ENCODE measurements at places on chromosomes 2 and 18.

GRCh38 chr18:40423291-40423690, 1531.7 kb upstream of the PIK3C3 start:
- no peak for DNase-seq

DNA sequence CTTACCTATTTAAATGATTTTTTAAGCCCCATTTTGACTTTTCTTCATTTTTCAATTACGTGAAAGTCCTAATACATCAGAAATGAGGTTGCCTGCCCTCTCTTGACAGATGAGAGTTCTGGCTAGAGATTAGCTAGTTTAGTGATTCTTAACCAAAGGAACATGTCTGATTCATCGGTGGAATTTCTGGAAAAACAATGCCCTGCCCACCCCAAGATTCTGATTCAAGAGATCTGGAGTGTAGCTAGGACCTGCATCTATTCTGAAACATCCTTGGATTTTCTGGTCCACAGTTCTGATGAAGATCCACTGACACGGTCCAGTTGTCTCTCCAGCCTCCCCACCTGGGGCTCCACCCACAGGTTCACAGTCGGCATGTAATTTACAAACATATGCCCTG, 111.2 kb downstream of the KLF7 start:
- no peak for DNase-seq

- DNase-seq, result no peak
Observed at GRCh38 chr2:207180741-207181140, 15.0 kb upstream of the KLF7 start.

DNA sequence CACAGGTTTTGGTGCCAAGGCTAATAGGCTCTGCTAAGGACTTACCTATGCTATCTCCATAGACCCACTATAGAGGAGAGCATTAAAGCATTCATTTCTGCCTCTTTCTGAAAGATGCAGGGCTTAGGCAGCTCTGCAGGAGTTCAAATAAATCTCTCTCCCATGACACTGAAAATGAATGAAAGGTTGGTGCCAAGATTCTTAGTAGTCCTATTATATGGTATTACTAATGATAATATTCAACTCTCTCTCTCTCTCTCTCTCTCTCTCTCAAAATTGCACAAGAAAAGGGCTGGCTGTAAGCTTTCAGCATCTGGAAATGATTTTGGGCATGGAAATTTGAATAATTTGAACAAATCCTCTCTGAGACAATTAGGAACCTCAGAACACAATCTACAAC, 433.7 kb downstream of the MBD2 start:
- no peak for DNase-seq

- DNase-seq, result no peak
Observed at GRCh38 chr18:34222307-34223163, 2.2 kb downstream of the NOL4 start.

DNA sequence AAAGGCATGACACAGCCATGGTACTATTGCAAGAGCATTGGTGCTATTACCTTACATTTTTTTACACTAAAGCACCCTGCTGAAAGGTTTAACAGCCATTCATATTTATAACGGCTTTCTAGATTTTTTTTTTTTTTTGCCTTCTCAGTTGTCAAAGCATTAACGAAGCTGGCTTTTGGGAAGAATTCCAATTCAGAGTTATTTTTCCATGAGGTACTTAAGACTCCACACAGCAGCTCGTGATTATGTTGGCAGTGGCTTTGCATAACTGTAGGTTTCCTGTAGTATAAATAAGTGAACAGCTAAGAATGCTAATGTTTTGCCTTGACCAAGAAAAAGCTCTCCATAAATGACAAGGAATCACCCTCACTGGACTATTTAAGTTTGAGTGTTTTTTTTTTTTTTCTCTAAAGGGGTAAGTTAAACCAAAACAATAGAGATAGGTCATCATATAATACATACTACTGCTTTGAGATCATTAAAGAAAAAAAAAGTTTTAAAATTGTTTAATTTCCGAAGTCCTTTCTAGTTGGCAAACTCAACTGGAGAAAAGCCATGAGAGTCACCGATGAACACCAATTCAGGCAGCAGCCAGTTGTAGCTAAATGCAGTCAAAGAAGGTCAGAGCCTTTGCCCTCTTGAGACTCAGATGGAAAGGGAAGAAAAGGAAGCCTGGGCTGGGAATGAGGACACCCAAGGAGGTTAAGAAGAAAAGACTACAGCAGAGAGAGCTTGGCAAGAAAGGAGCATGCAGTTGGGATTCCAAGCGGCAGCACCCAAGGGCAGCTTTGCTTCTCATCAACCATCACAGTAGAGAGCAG, 187.4 kb upstream of the NCKAP5 start:
- no peak for DNase-seq

GRCh38 chr2:31831585-31831984, 179.2 kb downstream of the MEMO1 start:
- DNase-seq, result no peak

GRCh38 chr2:25265802-25266201, 75.9 kb downstream of the DNMT3A start:
- no peak for DNase-seq

DNA sequence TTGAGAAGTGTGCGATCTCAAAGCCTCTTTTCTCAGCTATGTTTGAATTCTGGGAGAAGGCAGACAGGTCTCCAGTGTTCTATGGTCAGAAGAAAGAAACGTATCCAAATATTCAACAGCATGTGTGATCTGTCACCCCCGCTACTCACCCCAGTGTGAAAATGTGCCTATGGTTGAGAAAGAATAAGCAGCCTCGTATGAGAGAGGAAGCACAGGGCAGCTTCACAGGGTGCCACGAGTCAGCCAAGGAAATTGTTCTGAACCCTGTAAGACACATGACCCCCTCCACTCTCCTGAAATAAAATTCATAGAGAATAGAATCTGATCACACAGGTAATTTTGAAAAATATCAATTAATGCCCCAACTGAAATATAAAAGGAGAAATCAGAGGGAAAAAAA, 8.0 kb upstream of the SF3B1 start:
- no peak for DNase-seq

- no peak for DNase-seq
Observed at GRCh38 chr2:139293992-139294548, 513.9 kb upstream of the NXPH2 start.

- DNase-seq, result no peak
Observed at GRCh38 chr2:139992078-139992477, 1211.9 kb upstream of the NXPH2 start.

GRCh38 chr2:32532961-32533360, 94.9 kb upstream of the TTC27 start:
- DNase-seq, result no peak

GRCh38 chr2:127873707-127874303, 12.0 kb downstream of the AMMECR1L start:
- DNase-seq, result no peak

- DNase-seq, result peak; percentile 53
Observed at GRCh38 chr2:97713296-97714083, at the start of gene ZAP70. Gene ZAP70, plus strand, starts transcription at chr2:97713576. Its CDS starts 10,461 bp downstream, at chr2:97724037.

DNA sequence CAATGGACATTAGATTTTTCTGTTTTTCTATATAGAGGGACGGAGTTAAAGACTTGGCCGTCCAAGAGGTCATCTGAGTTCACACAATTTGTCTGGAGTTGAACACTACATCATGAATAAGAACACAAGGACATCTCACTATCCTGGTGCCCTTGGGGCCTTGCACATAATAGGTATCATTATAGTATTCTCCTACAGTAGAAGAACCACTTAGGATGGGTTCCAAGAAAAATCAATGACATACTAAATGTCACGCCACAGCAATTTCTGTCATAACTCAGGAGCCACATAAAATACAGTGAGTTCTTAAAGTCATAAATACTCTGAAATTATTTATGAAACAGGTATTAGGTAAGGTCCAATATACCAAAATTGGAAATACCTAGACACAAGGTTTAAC, 154.4 kb downstream of the NCKAP5 start:
- no peak for DNase-seq
